Fibroblast of lung (primary cell): ENCODE measurements at places on chromosomes 2 and 18. TPM values are rescaled to one million over a fixed set of nuclear protein-coding genes. Genes with fewer than 3 reads are reported as not detected.

KCNE4 gene
- total RNA-seq: 11.0 and 25.3 TPM in 2 replicates

CAPN10 gene
- total RNA-seq: 17.2 and 23.0 TPM in 2 replicates

ADAM23 gene
- total RNA-seq: 2.3 and 3.1 TPM in 2 replicates

MAL gene
- under 0.01 TPM in 1 of 2 replicates, not detected in the other for total RNA-seq

PAX8 gene
- 0.50 and 0.51 TPM in 2 replicates for total RNA-seq

ATP6V1B1 gene
- total RNA-seq: 0.77 and 2.1 TPM in 2 replicates

SPEG gene
- 13.1 and 20.1 TPM in 2 replicates for total RNA-seq

PLEKHH2 gene
- total RNA-seq: 14.0 and 15.9 TPM in 2 replicates

GPAT2 gene
- 2.8 and 3.9 TPM in 2 replicates for total RNA-seq

C2orf66 gene
- 0.17 and 0.26 TPM in 2 replicates for total RNA-seq

BCL2 gene
- 3.6 and 9.0 TPM in 2 replicates for total RNA-seq

AQP12B gene
- total RNA-seq: not detected in 2 replicates

SOX11 gene
- total RNA-seq: 0.99 and 2.1 TPM in 2 replicates

SCYGR1 gene
- total RNA-seq: not detected in 2 replicates

UGT1A5 gene
- total RNA-seq: not detected in 2 replicates

OSR1 gene
- 13.4 and 17.7 TPM in 2 replicates for total RNA-seq

HOXD12 gene
- total RNA-seq: not detected in 2 replicates

RND3 gene
- total RNA-seq: 559 and 1,405 TPM in 2 replicates

PPP1R1C gene
- total RNA-seq: 0.50 and 0.77 TPM in 2 replicates

MYL1 gene
- not detected in 2 replicates for total RNA-seq

CDKL4 gene
- 3.0 and 3.1 TPM in 2 replicates for total RNA-seq

STPG4 gene
- 0.26 and 0.33 TPM in 2 replicates for total RNA-seq

LAMA3 gene
- total RNA-seq: 8.5 and 13.2 TPM in 2 replicates

BOLL gene
- total RNA-seq: not detected in 2 replicates

APOB gene
- under 0.01 TPM in 2 replicates for total RNA-seq

SMYD1 gene
- not detected in 2 replicates for total RNA-seq

DSG3 gene
- under 0.01 TPM in 1 of 2 replicates, not detected in the other for total RNA-seq

MALL gene
- total RNA-seq: 3.1 and 3.3 TPM in 2 replicates

TMX3 gene
- total RNA-seq: 98.1 and 107 TPM in 2 replicates

KANSL3 gene
- 28.2 and 36.5 TPM in 2 replicates for total RNA-seq

CD302 gene
- 9.4 and 15.9 TPM in 2 replicates for total RNA-seq

ADD2 gene
- total RNA-seq: 2.5 and 2.6 TPM in 2 replicates

UGT1A3 gene
- not detected in 2 replicates for total RNA-seq

SPR gene
- total RNA-seq: 23.3 and 25.9 TPM in 2 replicates

C2orf69 gene
- 10.5 and 13.2 TPM in 2 replicates for total RNA-seq

IL18R1 gene
- 0.50 and 5.4 TPM in 2 replicates for total RNA-seq

IL1R2 gene
- total RNA-seq: 0.17 and 1.0 TPM in 2 replicates

ADRA2B gene
- total RNA-seq: not detected in 2 replicates

LOXL3 gene
- total RNA-seq: 12.6 and 26.4 TPM in 2 replicates

SH3BP4 gene
- total RNA-seq: 36.5 and 74.8 TPM in 2 replicates

ZSCAN30 gene
- total RNA-seq: 13.4 and 29.2 TPM in 2 replicates

SCLY gene
- total RNA-seq: 13.6 and 16.5 TPM in 2 replicates

BMPR2 gene
- 16.2 and 21.6 TPM in 2 replicates for total RNA-seq

IL1R1 gene
- total RNA-seq: 110 and 173 TPM in 2 replicates

PLA2R1 gene
- 3.1 and 8.3 TPM in 2 replicates for total RNA-seq

ABHD1 gene
- 0.17 and 0.26 TPM in 2 replicates for total RNA-seq
